ENCODE measurements at places on chromosomes 5 and 9.

- no peak for DNase-seq
Measured at GRCh38 chr5:67341478-67341877, 144.9 kb upstream of the CD180 start.

DNA sequence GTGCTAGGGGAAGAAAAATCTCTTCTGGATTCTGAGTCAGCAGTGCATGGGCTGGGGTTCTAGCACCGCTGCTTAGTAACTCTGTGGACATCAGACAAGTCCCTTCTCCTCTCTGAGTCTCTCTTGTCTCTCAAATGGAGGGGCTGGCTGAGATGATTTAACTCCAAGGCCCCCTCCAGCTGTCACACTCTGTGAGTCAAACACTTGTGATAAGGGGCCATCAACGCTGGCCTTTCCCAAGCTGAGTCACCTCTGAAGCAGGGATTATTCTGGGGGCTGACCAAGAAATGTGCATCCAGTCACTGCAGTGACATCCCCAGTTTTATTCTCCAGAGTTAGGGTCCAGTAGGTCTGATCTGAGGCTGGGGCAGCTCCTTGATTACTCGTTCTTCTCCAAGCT is 110.4 kb upstream of the ZNF462 start:
- DNase-seq: no peak

GRCh38 chr5:80804332-80804731 is 149.5 kb upstream of the DHFR start:
- DNase-seq: no peak

DNA sequence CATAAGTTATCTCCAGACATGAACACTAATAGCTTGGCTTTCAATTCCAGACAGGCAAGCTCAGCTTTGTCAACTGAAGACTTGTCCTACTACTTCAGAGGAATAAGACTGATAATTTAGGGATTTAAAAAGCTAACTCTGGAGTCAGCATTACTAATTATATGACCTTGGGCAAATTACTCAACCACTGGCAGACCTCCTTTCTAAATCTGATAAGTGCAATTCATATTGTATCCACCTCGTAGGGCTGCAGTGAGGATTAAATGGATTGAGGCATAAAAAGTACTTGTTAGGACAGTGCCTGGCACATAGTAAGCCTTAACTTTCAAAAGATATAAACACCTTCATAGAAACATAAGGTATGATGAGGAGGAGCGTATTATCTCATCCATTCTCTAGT is 104.4 kb downstream of the KLHL3 start:
- DNase-seq: no peak

- DNase-seq: no peak
Measured at GRCh38 chr5:138661991-138662434, 86.8 kb upstream of the HSPA9 start.

DNA sequence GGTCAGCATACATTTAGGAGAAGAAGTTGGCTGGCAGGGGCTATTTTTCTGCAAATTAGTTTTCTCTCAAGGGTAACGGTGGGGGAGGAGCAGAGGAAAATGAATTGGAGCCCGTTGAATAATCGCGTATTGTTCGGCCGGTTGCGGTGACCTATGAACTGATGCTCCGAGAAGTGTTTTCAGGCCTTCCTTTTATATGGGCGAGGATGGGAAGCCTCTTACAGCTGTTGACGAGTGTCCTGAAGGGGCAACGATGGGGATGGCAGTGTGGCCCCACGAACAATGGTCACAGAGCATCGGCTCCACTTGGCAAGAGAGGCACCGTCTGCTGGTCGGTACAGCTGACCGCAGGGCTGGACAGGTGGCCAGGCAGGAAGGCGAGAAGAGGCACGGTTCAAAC is 400.7 kb downstream of the ZSWIM6 start:
- no peak for DNase-seq

GRCh38 chr9:134765785-134766184 is 114.8 kb upstream of the FCN2 start:
- DNase-seq: no peak

DNA sequence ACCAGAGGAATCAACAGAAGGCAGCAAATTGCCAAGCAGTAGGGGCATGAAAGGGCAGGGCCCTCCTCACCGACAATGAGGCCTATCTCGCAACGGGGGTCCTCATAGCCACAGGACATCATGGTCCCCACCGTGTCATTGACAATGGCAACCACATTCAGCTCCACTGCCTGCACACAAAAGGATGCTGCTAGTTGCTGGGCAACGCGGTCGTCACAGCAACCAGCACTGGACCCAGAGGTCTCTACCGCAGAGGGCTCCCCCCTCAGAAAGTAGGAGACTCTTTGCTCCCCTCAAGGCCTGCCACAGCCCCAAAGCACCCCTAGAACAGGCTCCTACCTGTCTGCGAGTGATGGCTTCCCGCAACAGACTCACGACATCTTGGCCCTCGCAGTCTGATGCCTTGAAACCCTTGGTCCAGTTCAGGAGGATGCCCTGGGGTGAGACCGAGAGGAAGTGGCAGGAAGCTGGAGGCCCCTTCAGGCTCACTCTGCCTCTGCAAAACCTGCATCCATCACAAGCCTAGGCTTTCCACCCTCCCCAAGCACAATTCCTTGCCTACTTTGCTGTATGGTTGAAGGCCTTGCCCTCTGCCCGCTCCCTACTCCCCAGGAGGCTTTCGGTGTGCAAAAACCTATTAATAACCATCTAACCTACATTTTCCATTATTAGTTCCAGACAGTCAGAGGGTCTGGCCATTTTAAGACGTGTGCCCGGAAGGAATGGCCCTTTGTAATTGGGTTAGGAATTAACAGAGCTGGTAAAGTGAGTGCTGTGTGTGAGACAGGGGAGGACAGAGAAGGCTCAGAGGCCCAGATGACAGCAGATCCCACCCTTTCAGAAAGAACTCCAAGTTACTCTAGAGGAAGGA is 15.2 kb downstream of the HK3 start:
- no peak for DNase-seq

DNA sequence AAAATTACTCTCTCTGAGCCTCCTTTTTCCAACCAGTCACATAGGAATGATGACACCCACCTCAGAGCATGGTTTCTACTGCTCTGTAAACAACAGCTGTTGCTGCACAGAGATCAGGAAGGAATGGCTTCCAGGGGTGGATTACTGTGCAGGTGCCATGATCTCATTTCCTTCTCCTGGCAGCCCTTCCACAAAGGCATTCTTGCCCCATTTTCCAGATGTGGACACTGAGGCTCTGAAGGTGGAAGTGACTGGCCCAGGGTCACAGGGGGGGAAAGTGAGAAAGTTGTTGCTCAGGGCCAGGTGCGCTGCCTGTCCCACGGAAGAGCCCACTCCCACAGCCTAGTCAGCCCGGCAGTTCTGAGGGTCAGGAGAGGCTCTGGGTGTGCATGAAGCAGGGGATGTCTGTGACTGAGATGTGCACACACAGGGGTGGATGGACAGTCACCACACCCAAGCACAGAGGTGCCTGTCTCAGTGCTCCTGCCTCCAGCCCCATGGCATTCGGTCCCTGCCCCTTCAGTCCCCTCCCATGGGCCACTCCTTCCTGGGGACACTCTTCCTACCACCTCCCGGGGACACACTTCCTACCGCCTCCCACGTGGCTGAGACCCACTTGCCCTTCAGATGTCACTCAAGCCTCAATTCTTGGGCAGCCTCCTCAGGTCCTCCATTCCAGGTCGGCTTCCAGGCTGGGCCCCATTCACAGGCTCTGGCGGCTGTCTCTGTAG is 17.0 kb downstream of the FGFR4 start:
- no peak for DNase-seq

All from activated CD4-positive, alpha-beta T cell treated with anti-CD3 and anti-CD28 coated beads for 4 hours (primary cell).